GM23338 (cell line): ENCODE measurements at places on chromosomes 2 and 18.

DNA sequence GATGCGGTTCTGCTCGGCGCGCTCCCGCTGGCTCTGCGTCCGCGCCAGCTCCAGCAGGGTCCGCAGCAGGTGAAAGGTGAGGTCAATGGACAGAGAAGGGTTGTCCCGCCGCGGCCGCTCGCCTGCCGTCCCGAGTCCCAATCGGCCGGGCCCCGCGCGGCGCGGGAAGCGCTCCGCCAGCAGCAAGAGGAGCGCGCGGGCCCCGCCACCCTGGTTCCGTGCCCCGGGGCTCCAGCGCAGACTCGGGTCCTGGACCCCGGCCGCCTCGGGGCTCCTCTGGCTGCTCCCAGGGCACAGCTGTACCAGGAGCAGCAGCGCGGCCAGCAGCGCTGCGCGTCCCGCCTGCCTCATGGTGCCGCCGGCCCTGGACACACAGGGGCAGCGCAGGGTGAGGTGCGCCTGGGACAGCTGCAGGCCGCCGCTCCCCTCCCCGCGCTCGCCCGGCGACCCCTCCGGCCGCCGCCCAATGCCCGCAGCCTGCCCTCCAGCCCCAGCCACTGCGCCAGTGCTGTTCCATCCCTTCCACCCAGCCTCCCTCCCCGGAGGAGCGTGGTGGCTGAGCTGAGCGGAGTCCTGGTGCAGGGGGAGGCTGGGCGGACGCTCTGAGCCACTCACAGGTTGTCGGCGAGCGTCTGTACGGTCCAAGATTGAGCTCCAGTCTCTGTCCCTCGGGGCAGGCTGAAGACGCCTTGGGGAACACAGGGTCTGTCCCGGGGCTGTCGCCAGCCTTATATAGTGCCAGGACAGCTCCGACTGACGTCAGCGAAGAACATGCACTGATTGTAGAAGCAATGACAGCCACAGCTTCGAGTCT, 493 bp downstream of the UCN start:
- H3K4me1 ChIP-seq: peaks cover 9% of the 10 kb centered on the region
- H3K27me3 ChIP-seq: peaks cover 57% of the 10 kb centered on the region
- no peaks in the 10 kb centered on the region for H3K36me3 ChIP-seq
- no peak overlapping the region for H3K27ac ChIP-seq
- peak; percentile 56 for DNase-seq
- peak overlapping the region; percentile 55 for H3K4me3 ChIP-seq

DNA sequence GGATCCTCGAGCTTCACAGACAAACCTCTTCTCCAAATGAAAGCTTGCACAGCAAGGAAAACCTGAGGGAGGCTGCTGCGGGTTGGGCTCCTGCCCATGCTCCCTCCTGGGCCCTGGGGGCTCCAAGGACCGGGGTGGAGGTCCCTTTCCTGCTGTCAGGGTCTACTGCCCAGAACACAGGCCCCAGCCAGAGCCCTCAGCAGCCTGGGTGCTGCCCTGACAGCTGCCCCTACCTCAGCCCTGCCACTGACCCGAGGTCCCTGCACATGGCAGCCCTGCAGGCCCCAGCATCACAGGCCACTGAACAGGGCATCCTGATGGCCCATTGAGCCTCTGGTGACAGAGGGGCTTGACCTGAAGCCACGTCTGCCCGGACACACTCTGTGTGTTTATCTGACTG, 41.0 kb downstream of the CROCC2 start:
- no peaks in the 10 kb centered on the region for H3K4me1 ChIP-seq
- H3K27ac ChIP-seq: no peak overlapping the region
- DNase-seq: no peak
- H3K27me3 ChIP-seq: no peaks in the 10 kb centered on the region
- H3K36me3 ChIP-seq: no peaks in the 10 kb centered on the region

- H3K27ac ChIP-seq: no peak overlapping the region
- no peaks in the 10 kb centered on the region for H3K36me3 ChIP-seq
- peaks cover 24% of the 10 kb centered on the region for H3K4me1 ChIP-seq
Measured at GRCh38 chr2:237600205-237600846, 9.8 kb upstream of the RAB17 start.

GRCh38 chr2:160940271-160940670, 220.0 kb upstream of the TANK start:
- no peaks in the 10 kb centered on the region for H3K36me3 ChIP-seq
- H3K4me1 ChIP-seq: peaks cover 27% of the 10 kb centered on the region
- no peak overlapping the region for H3K4me3 ChIP-seq
- DNase-seq: no peak
- H3K27ac ChIP-seq: no peak overlapping the region
- H3K27me3 ChIP-seq: no peaks in the 10 kb centered on the region

- no peak overlapping the region for H3K4me3 ChIP-seq
- DNase-seq: no peak
- H3K4me1 ChIP-seq: 0 out of 2 replicates have a peak, but pooled peaks cover 5% of the 10 kb centered on the region
- no peaks in the 10 kb centered on the region for H3K36me3 ChIP-seq
- no peak overlapping the region for H3K27ac ChIP-seq
Measured at GRCh38 chr2:128661311-128661710, 342.6 kb upstream of the HS6ST1 start.
